AG04449 (cell line): ENCODE measurements at places on chromosomes 1 and 21.

GRCh38 chr1:181448461-181448860 is 34.9 kb upstream of the CACNA1E start:
- no peak for DNase-seq

GRCh38 chr1:82161700-82162141 is 361.0 kb downstream of the ADGRL2 start:
- DNase-seq = no peak

DNA sequence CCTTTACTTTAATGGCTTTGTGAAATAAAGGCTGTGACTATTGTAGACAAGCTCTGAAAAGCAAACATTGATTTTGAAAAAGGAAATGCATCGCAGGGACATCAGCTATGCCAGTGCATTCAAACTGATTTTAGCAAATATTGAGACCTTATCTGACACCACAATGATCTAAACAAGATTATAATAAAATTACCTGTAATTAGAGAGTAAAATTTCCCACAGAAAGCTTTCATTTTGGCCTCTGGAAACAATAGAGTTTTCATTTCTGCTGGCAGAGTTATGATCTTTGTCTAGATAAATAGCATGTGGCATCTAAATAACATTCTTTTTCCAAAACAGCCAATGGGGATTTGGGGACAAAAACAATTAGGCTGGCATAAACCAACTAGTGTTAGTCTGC is 650.4 kb upstream of the PRMT6 start:
- no peak for DNase-seq

GRCh38 chr1:15100121-15100879 is 53.2 kb upstream of the TMEM51 start:
- no peak for DNase-seq

DNA sequence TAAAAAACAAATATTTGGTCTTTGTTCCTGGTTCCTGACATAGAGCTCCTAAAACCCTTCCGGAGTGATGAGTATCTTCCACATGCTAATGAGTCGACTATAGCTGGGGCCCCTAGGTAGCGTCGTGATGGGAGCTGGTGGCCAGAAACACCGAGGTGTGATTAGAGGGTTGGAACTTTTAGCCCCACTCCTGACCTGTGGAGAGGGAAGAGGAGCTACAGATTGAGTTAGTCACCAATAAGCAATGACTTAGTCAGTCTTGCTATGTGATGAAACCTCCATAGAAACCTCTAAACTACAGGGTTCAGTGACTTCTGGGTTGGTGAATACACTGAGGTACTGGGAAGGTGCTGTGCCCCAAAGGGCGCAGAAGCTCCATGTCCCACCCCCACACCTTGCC is 30.1 kb upstream of the PLD5 start:
- DNase-seq = no peak

GRCh38 chr1:27152829-27153548 is 1.9 kb downstream of the SLC9A1 start:
- DNase-seq = no peak

- peak; percentile 10 for DNase-seq
These were observed 9.2 kb upstream of the LAD1 start for GRCh38 chr1:201408176-201408833.

GRCh38 chr1:211829343-211830054 is 1.1 kb downstream of the LPGAT1 start:
- DNase-seq = no peak

DNA sequence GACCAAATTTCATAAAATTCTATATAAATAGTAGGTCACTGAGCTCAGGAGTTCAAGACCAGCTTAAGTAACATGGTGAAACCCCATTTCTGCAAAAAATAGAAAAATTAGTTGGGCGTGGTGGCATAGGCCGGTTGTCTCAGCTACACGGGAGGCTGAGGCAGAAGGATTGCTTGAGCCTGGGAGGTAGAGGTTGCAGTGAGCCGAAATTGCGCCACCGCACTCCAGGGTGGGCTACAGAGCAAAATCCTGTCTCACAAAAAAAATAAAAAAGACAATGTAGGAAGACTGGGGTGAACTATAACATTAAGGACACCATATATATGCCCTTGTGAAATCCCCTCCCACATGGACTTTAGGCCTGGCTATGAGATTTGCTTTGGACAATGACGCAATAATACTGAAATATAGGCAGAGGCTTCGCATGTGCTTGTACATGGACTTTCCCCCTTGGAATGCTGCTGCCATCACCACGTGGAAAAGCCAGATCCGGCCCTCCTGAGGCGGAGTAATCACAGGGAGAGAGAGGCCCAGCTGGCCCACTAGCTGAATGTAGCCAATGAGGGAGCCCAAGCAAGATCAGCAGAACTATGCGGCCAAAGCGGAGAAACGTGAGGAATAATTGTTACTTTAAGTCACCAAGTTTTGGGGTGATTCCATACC is 13.1 kb upstream of the USP1 start:
- DNase-seq = no peak

DNA sequence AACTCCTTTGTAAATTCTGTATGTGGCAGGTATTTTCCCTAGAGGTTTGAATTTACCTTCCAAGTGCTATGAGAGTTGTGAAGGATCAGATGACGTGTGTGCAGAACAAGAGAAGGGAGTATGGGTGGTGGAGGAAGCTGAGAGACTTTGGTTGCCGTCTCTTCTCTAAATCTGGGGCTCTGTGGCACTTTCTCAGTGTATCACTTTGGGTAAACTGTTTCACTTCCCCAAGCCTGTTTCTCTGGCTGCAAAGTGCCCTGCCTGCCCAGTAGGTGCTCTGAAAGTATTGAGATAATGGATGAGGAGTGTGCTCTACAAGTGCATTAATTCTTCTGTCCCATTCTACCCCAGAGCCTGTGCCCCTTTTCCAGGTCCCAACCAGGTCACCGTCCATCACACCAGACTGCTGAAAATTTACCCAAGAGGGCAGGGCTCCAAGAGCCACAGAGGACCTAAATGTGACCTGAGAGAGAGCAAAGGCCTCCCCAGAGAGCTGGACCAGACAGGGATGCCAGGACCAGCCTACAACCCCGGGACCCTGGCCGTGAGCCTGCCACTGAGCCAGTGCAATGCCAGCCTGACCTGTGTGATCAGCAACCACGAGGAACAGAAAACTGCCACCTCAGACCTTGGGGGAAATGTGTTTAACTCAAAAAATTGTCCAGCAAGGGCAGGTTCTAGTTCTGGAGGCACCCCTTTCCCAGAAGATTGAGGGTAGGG is 131.6 kb upstream of the ETV3 start:
- no peak for DNase-seq

DNA sequence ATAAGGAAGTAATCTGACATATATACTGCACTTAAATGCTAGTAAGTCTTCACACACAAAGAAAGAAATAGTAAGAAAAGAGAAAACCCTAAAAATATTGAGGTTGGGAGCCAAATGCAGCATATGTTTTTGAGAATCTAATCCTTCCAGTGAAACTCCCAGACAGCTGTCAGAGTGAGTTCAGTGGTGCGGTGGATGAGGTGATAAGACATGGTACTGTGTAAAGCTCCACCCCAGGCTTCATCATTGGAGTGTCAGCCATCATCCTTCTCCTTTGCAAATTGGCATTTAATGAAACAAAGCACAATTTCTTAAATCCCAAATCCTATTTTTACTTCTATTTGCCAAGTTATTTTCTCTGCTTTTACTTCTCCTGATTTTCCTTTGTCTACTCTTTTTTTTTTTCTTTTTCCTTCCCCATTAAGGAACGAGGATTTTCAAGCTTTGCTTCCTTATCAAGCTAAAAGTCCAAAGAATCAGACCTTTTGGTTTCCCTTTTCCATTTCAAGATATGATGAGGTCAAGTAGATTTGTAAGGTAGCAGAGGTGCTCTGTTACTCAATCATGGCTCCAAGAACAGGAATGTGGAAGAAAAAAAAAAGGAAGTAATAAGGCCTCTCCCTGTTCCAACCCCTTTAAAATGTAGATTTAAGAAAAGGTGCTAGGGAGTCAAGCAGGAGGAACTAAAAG is 343.3 kb downstream of the SETD4 start:
- no peak for DNase-seq

DNA sequence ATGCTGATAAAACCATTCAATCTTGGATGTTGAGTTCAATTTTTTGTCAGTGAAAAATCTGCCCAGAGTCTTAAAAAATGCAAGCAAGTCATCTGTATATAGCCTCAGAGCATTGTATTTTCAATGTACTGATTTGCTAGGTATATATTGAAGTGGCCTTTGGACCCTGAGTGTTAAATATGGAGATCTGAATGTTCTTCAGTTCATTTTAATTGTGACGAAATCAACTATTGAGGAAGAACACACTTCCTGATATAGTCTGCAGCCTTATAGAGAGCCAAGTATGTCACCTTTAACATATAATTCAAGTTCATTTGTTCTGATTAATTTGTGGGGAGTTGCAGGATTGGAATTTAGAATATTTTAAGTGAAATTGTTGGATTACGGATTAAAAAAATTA is 128.1 kb downstream of the ST6GALNAC3 start:
- no peak for DNase-seq

- no peak for DNase-seq
These were observed 33.2 kb downstream of the VCAM1 start for GRCh38 chr1:100752791-100753190.

- no peak for DNase-seq
These were observed 163.2 kb upstream of the HMCN1 start for GRCh38 chr1:185570962-185571361.

DNA sequence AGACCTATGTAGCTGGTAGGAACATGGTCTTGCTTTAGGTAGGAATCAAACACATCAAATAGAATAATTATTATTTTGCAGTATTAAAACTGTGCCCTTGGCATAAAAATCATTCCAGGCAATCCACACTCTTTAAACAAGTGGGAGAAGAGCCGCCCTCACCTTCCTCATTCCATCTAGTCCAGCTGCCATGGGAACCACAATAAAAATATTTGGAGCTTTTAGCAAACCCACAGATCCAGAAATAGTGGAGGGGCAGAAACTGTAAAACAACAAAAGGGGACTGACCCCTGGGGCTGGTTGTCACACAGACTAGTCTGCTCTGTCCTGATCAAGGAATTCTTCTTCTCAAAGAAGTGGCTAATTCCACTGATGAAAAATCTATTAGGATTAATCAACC is 61.6 kb downstream of the PTPRC start:
- DNase-seq = no peak

DNA sequence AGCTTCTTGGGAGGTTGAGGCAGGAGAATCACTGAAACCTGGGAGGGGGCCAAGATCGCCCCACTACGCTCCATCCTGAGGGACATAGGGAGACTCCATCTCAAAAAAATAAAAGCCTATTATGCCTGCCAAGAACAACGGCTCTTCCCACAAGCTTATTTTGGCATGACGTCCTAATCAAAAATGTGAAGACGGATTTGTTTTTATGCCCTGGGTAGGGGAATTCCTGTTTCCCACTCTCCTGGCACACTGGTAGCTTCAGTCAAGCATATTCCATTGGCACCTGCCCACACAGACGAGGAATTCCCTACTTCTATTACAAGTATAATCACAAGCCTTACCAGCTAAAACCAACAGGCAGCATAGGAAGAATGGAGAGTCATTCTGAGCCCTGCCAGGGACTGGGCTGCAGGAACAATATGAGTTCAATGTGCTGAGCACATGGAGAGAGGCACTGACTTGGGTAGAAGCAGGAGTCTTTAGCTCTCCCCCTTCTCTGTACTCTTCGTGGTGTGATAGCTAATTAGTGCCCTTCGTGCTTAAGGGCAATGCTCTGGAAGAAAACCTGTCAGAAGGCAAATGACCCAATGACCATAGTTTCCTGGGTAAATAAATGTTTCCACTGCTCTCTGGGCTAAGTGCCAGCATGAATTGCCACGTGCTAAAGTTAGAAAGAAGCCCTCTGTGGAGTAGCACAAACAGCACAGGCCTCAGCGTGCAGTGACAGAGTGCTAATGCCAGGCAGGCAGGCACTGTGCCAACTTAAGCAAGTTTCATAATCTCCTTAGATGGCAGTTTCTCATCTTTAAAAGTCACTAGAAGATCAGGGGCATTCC is 16.8 kb downstream of the TNFSF4 start:
- no peak for DNase-seq

DNA sequence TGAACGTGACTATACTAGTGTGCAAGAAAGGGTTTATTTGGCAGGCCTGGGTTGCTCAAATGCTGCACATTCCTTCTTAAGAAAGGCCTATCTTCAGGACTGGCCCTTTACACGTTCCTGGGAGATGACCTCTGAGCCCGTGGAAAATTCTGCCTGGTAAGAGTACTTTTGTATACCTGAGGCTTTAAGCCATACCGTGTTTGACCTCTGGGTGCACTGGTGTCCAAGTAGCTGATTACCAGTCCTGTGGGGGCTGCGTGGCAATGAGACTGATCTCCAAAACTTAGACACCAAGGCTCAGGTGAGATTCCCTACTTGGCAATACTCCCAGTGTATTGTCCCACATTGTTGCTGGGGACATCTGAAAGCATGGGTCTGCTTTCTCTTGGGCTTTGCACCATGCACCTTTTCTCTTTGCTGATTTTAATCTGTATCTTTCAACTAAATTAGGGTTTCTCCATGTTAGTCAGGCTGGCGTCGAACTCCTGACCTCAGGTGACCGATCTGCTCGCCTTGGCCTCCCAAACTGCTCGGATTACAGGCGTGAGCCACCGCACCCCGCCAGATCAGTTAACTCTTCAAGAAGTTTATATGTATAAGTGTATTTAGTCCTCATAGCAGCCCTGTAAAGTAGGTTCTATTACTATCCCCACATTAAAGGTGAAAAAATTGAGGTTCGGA is 44.5 kb downstream of the TRIM33 start:
- no peak for DNase-seq

DNA sequence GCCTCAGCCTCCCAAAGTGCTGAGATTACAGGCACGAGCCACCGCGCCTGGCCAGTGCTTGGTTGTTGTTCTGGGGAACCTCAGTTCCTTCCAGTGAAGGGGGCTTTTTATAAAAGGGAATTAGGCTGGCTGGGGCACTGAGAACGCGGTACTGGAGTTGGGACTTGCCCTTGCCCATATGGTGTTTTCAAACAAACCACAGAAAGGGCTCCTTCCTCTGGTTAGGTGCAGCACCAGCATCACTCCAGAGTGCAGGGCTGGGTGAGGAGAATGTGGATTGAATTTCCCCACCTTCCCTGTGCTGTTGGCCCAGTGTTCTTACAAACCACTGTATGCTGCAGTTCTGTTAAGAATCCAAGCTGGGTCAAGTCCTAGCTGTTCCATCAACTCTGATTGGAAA is 5.3 kb downstream of the MAN1C1 start:
- DNase-seq = no peak

GRCh38 chr1:153292740-153293479 is 19.8 kb downstream of the PGLYRP3 start:
- DNase-seq = no peak

DNA sequence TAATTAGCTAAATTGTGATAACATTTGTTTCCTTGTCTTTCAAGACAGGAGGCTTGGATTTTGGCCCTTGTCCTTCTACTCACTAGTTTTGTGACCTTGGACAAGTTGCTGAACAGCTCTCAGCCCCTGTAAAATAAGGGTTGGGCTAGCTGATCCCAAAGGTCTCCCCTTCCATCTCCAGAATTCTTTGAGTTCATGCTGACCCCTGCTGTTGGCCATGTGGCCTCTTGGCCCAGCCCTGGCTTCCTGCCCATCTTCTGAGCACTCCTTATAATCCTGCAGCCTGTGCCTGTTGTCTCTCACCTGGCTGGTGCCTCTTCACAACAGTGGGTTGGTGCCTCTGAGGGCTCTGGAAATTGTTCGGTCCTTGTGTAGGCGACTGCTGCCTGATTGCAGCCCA is 10.1 kb downstream of the PTGFRN start:
- DNase-seq = no peak
